ENCODE measurements at places on chromosomes 1 and 21.

GRCh38 chr1:208278638-208279037 lies 34.5 kb upstream of the PLXNA2 start:
- DNase-seq = no peak

DNA sequence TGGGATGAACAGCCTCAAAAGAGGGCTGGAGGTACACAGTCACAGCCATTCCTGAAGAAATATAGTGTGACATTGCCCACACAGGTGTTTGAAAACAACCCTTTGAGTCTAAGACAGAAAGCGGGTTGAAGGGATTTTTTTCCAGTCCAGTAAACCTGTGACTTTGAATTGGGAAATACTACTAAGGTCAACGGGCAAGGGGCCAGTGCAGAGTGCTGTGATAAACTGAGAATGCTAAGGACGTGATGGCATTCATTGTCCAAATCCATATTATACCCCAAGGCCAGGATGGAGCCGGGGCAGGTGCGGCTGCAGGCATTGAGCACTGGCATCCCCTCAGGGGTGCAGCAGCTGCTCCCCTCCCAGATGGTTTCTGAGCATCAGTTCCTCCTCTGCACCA lies 36.6 kb downstream of the KIAA0040 start:
- no peak for DNase-seq

GRCh38 chr1:203589171-203589570 lies 37.5 kb upstream of the ATP2B4 start:
- DNase-seq = no peak

DNA sequence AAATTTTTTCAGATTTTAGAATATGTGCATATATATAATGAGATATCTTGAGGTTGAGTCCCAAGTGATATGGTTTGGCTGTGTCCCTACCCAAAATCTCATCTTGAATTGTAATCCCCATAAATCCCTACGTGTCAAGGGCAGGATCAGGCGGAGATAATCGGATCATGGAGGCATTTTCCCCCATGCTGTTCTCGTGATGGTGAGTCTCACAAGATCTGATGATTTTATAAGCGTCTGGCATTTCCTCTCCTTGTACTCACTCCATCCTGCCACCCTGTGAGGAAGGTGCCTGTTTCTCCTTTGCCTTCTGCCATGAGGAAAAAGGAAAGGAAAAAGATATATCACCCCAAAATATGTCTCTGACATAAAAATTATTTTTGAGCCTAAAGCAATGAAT lies 64.6 kb downstream of the TOR3A start:
- no peak for DNase-seq

- no peak for DNase-seq
These were observed 27.7 kb downstream of the PKP1 start for GRCh38 chr1:201310986-201311355.

GRCh38 chr21:35530766-35531165 lies 481.7 kb upstream of the RUNX1 start:
- DNase-seq = no peak

DNA sequence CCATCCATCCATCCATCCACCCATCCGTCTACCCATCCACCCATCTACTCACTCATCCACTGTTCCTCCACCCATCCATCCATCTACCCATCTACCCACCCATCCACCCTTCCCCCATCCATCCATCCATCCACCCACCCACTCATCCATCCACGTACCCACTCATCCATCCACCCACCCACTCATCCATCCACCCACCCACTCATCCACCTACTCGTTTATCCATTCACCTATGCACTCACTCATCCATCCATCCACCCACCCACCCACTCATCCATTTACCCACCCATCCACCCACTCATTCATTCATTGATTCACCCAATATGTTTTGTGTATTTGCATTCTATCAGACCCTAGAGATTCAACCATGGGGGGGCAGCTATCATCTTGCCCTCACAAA lies 27.2 kb downstream of the TNFRSF8 start:
- DNase-seq = no peak

DNA sequence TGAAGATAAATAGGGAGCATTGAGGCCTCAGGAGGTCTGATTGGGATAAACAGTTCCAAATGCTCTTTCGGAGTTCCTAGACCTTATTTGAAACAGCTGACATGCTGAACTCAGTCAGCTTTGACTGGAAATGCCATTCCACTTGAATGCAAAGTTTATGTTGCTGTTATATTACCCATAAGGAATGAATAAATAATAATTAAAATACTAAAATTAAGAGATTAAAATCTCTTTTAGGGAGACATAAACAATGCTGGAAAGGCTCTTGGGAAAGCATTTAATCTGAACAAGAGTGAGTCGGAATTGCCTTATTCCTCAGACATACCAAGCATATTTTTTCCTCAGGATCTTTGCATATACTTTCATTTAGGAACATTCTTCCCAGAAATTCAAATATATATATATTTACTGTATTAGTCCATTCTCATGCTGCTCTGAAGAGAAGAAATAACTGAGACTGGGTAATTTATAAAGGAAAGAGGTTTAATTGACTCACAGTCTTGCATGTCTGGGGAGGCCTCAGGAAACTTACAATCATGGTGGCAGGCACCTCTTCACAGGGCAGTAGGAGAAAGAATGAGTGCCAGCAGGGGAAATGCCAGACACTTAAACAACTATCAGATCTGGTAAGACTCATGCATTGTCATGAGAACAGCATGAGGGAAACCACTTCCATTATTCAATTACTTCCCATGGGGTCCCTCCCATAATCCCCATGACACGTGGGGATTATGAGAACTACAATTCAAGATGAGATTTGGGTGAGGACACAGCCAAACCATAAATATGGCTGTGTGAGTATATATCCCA lies 318.2 kb upstream of the PLXNA2 start:
- DNase-seq = no peak

GRCh38 chr1:23470282-23471070 lies 13.5 kb downstream of the ASAP3 start:
- DNase-seq = no peak

DNA sequence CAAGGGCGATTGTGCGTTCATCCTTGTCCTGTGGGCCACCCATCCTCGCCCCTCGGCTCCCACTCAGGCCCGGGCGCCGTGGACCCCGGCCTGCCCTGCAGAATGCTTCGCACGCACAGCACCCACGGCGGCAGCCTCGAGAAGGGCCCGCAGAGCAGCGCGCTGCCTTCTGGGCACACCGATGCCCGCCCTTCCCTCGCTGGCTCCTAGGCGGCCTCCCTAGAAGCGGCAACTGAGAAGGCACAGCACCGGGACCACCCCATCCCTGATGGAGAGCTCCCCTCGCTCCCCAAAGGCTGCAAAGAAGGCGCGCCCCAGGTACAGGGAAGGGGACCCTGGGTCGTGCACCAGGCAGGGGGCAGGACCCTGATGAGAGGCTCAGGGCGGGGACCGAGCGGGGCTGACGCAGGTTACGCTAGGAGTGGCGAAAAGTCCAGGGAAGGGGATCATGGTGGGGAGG lies 971 bp downstream of the CAPZB start:
- DNase-seq = no peak

GRCh38 chr1:38538834-38539233 lies 320.7 kb downstream of the RRAGC start:
- no peak for DNase-seq

DNA sequence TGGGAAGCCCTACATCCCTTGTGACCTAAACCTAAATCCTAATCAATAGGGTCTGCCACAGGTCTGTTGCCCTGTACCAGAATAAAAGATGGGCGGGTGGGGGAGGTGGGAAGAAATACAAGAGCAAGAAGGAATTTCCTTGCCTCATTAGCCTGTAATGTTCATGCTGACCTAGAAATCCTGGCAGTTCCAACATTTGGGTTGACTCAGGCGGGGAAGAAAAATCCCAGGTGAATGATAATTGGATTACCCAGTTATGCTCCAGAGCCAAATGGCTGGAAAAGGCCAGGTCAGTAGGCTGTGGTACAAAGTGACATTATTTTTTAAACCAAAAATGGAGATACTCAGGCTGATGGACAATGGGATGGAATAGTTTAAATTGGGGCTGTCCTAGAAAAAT lies 27.3 kb upstream of the A3GALT2 start:
- DNase-seq = no peak

DNA sequence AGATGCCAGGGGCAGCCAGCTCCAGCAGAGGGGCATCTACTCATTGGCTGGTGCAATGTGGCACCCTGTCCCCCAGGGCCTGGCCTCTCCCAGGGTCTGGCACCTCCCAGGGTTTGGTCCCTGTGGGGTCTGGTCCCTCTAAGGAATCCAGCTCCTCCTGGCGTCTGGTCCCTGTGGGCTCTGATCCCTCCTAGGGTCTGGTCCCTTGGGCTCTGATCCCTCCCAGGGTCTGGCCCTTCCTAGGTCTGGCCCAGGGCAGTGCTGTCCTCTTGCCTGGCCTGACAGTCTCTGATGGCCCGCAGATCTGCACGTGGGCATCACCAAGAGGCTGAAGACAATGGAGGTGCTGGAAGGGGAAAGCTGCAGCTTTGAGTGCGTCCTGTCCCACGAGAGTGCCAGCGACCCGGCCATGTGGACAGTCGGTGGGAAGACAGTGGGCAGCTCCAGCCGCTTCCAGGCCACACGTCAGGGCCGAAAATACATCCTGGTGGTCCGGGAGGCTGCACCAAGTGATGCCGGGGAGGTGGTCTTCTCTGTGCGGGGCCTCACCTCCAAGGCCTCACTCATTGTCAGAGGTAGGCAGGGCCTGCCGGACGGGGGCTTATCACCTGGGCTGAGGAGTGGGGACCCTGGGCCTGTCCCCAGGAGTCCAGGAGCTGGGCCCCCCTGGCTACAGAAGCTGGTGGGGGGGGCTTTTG lies 73.9 kb downstream of the OBSCN start:
- DNase-seq = no peak

GRCh38 chr21:16620786-16621320 lies 891.1 kb downstream of the USP25 start:
- DNase-seq = no peak

GRCh38 chr21:40254540-40255465 lies 387.6 kb downstream of the PCP4 start:
- no peak for DNase-seq

DNA sequence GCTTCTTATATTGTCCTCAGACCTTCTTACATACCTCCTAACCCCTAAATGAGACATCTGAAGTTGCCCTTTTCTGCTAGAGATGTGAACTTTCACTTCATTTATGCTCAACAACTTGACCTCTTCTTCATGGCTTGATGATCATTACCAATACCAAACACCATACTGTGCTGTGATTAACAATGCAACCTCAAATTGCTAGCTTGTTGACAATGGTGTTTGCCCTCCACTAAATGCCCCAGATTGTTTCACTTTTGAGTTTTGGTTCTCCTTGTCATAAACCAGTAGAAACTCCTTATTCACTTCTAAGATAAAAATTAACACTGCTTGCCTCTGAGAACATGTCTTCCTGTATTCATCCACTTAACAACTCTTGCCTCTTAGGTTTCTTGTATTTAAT lies 5.6 kb downstream of the JAK1 start:
- peak; percentile 35 for DNase-seq

- DNase-seq = no peak
These were observed 59.0 kb upstream of the TINAGL1 start for GRCh38 chr1:31517301-31517700.

- DNase-seq = no peak
These were observed 1147.6 kb upstream of the ADGRL4 start for GRCh38 chr1:80154176-80154575.

- DNase-seq = no peak
These were observed 216.1 kb downstream of the HHIPL2 start for GRCh38 chr1:222331765-222332164.

- DNase-seq = no peak
These were observed 145.7 kb upstream of the PRMT6 start for GRCh38 chr1:106910798-106911197.

- no peak for DNase-seq
These were observed 10.9 kb downstream of the TMPRSS2 start for GRCh38 chr21:41497008-41497407.

GRCh38 chr1:229479660-229480399 lies 28.3 kb downstream of the NUP133 start:
- DNase-seq = no peak

- no peak for DNase-seq
These were observed 31.8 kb downstream of the ZNF644 start for GRCh38 chr1:90989990-90990389.

DNA sequence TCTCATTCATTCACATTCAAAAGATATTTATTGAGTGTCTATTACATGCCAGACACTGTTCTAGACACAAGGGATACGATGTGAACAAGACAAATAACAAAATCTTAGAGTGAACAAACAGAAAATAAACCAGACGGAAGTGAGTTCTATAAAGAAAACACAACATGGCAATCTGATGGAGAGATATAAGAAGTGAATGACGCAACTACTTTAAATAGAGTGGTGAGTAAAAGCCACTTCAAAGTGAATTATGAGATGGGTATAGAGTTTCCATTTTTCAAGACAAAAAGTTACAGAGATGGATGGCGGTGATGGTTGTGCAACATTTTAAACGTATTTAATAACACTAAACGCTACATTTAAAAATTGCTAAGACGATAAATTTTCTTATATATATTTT lies 75.4 kb downstream of the CEP170 start:
- DNase-seq = no peak

- peak; percentile 12 for DNase-seq
These were observed 18.7 kb downstream of the SLC9A1 start for GRCh38 chr1:27136236-27136551.

- no peak for DNase-seq
These were observed at the start of gene HES5 for GRCh38 chr1:2529784-2530512. Gene HES5 (minus strand): TSS chr1:2530263. CDS start chr1:2530164, 99 bp downstream.

- DNase-seq = no peak
These were observed 72.1 kb upstream of the ZBTB40 start for GRCh38 chr1:22379566-22379965.

DNA sequence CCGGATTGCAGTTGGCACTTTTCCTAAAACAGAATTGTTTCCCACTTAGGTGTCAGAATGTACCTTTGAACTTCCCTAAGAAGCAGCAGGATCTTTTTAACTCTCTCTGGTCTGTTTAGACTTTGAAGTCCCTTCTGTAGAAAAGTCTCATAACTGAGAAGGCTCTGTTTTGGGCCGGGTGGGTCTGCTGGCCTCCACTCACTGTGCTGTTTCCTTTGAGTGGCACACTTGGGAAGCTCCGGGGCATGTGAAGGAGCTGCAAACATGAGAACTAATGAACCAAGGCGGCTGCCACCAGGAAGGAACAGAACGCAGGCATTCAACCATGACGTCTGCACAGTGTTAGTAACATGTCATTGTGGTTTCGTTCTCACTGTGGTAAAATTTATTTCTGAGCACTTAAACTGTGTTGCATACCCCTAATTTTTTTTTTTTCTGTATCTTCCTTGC lies 19.5 kb upstream of the NCMAP start:
- peak; percentile 26 for DNase-seq

GRCh38 chr1:41278076-41278475 lies 36.0 kb upstream of the SCMH1 start:
- DNase-seq = no peak

GRCh38 chr1:109785446-109786111 lies 21.9 kb upstream of the EPS8L3 start:
- DNase-seq = no peak

- DNase-seq = no peak
These were observed 35.8 kb upstream of the OLFM3 start for GRCh38 chr1:102032534-102032933.

Data from T-helper 2 cell (primary cell).